ENCODE measurements at places on chromosomes 6 and 20.

GRCh38 chr6:86856937-86857563, 80.3 kb upstream of the HTR1E start:
- DNase-seq = peak; percentile 55

DNA sequence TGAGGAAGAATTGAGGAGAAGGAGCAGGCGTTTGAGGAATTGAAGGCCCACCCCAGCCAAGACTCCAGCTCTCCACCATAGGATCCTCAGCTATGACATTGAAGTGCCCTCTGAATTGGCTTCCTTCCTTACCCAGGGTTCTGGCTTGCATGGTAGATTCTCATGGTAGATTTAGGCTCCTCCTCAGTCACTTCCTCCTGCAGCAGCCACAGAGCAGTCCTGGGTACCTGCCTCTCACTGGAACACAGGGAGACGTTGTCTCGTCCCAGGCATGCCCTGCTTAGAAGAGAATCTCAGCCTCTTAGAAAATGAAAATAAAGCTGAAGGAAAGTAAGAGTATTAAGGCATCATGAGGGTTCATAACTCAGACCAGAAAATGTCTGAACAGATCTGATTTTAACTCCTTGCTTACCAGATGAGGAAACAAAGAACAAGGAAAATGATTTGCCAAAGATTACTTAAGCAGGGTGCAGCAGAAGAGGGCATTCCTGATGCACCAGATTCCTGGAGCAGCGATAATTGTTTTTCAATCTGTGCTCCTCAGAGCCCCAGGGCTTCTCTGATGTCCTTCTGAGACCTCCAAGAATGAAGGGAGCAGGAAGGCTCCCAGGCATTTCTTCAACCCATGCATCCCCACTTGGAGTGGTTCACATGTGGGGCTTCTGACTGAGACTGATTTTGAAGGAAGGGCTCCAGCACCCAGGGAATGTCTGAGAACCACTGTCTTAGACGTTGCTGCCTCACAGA, 219.8 kb downstream of the HIVEP2 start:
- peak; percentile 43 for DNase-seq

- DNase-seq = no peak
Observed at GRCh38 chr20:57212534-57213276, 53.7 kb downstream of the BMP7 start.

GRCh38 chr20:10090588-10091166, 55.9 kb downstream of the ANKEF1 start:
- peak; percentile 51 for DNase-seq

DNA sequence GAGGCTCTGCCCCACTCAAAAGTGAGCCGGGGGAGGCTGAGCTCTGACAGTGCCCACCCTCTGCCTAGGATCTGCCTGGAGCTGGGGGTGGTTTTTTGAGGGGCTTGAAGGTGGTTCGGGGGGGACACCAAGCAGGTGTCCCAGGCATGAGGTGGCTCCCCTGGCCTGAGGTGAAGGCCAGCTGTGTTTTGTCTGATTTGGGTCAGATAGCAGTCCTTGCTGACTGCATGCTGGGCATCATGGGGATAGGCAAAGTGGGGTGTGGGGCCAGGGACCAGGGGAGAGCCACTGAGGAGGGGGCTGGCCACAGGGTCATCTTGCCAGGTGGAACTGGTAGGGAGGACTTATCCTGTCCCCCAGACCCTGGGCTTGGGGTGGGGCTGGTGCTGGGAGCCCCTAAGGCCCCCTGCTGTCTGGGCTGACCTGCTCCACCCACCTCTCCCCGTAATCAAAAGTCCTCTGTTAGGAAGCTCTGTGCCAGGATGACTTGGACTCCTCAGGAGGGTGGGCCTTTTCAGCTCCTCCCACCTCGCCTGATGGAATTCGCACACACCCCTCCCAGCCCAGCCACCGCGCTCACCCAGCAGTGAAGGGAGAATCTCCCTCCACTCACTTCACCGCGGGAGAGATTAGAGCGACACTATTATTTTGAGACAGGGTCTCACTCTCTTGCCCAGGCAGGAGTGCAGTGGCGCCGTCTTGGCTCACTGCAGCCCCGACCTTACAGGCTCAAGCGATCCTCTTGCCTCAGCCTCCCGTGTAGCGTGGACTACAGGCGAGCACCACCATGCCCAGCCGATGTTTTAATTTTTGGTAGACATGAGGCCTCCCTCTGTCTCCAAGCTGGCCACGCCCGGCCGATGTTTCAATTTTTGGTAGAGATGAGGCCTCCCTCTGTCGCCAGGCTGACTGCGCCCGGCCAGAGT, 1.5 kb upstream of the COL9A3 start:
- no peak for DNase-seq

DNA sequence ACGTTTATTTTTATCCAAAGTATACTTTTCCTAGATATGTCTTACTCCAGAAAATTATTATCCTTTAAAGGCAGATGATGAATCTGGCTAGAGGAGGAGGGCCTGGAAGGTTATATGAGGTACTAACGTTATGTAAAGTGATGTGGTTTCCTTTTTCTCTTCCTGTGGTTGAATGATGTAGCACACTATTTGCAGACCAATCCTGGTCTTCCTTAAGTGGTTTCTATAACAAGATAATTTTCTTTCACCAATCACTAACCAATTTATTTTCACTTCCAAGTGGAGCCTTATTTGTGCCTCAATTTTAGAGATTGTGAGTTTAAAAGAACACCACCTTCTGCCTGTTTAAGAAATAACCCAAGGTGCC, 154.6 kb upstream of the SOX4 start:
- peak; percentile 87 for DNase-seq

GRCh38 chr6:139079018-139079417, 50.5 kb downstream of the ABRACL start:
- no peak for DNase-seq

- peak; percentile 39 for DNase-seq
Observed at GRCh38 chr6:156767603-156768467, 9.3 kb upstream of the ARID1B start.

DNA sequence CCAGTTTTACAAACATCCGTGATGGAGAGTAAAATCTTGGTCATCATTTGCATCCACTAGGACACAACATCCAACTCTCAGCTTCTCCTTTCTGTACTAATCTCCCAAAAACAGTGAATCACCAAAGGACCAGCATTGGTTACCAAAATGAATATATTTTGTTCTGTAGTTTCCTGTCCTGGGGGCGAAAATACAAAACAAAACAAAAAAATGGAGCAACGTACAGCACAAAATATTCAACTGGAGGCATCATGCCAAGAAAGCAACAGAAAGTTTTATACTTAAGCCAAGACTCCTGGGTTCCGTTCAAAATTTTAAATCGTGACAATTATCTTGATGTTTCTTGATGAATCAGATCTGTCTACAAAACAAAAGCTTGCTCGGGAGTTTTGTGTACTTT, 126.6 kb upstream of the CCDC28A start:
- no peak for DNase-seq

DNA sequence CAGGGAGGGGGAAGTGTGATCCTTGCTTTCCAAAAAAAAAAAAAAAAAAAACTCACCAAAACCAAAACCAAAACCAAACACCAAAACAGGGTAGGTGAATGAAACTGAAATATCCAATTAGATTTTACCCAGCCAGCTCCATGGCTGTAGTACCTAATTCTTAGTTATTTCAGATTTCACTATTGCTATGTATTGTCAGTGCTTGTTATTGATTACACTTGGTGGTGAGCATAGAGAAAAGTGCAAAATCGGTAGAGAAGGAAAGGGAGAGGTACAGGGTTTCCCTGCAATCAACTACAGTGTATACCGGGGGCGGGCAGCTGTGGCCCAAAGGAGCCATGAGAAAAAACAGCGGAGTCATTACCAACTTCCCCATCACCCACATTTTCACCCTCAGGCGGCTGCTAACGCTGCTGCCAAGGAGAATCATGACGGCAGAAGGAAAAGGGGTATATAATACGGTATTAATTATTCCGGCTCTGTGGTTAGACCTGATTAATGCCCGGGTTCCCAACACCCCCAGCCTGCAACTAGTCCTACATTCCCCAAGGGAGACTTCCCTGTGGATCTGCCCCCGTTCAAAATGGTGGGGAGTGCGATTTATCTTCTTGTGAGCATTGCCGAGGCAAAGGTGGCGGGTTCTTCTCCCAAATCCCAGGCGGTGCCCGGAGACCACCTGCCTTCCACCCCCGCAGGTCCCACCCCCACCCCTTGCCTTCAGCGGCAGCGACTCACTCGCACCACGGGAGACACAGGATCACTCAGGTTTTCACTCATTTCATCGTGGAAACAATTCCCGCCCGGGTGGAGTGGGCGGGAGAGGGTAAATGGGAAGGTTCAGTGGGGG, at the start of gene C6orf62:
Gene C6orf62 (minus strand): TSS at position 30 of the 847 bp plus-strand sequence. CDS start 486 bp downstream, outside the sequence.
- peak; percentile 75 for DNase-seq

DNA sequence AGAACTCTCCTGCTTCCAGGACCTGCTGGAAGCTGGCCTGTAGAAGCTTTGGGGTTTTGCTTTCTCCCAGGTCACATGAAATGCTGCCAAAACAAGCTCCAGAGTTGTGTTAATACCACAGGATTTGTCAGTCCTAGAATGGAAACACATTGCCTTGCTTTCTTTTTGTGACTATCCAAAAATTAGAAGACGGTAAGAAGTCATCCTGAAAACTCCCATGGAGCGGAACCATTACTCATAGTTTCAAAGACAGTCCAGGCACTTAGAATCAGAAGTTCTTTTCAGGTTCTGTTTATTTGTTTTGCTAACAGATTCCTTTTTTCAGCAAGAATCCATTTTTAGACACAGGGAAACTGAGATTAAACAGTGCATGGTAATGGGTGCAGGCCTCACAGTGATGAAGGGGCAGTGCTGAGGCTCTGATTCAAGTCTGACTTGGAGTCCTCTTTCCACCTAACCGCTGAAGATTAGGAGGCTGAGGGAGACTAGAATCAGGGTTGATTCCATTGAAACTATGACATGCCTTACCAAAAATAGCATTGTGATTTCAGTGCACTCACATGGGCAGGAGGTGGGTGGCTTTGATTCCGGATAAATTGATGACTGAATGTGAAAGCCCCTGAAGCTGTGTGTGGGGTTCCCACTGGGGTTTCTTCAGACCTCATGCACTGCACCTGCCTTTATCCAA, 72.2 kb upstream of the NAA20 start:
- no peak for DNase-seq

- no peak for DNase-seq
Observed at GRCh38 chr20:31749223-31749622, 10.1 kb downstream of the TPX2 start.

DNA sequence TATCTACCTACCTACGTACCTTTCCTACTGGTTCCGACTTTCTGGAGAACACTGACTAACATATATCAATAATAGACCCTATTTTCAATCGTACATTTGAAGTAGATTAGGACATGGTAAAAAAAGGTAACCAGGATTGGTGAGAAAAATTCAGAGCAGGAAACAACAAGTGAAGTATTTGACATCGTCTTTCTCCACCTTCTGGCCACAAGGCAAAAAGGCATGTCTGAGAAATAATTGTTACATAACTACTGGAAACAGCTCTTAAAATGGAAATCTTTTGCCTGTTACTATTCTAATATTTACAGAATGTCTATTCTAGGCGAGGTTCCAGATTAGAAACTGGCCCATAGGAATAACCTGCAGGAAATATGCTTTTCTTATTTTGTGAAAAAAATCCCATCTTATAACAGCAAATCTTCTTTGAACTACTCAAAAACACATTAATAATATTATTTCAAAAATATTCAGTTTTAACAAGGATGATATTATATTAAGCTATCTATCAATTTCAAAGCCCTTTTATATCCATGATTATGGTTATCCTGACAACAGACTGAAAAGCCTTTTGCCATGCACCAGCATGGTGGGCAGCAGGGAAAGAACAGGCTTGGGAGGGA, 80.8 kb downstream of the RCAN2 start:
- peak; percentile 48 for DNase-seq

GRCh38 chr6:83735461-83735860, 26.6 kb upstream of the SNAP91 start:
- DNase-seq = no peak

- no peak for DNase-seq
Observed at GRCh38 chr6:14059791-14060436, 57.7 kb upstream of the CD83 start.

- DNase-seq = no peak
Observed at GRCh38 chr6:41256383-41256782, 28.2 kb downstream of the TREML4 start.

- peak; percentile 60 for DNase-seq
Observed at GRCh38 chr20:62303340-62304226, 786 bp downstream of the ADRM1 start.

- no peak for DNase-seq
Observed at GRCh38 chr6:75604294-75604693, 2.6 kb downstream of the SENP6 start.

GRCh38 chr6:12265791-12266190, 24.4 kb upstream of the EDN1 start:
- DNase-seq = peak; percentile 96

DNA sequence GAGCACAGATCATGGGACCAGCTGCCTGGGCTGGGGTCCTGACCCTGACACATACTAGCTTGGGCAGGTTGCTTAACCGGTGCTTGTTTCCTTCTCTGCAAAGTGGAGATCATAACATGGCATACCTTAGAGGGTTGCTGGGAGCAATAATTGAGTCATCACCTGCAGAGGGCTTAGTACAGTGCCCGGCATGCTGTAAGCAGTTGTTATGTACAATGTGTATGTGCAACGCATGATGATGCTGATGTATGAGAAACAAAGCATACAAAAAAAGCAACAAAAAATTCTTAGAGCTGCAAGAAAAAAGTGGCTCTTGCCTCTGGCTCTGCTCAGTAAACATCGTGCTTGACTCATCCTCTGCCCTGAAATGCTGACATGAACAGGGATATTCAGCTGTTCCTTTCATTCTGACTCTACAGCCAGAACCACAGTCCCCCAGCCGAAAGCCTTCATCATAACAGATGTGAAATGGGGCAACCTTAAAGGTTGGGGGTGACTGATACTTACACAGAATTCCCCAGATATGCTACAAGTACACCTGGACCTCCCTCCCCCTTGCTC, 91.7 kb downstream of the CLIC5 start:
- DNase-seq = no peak

DNA sequence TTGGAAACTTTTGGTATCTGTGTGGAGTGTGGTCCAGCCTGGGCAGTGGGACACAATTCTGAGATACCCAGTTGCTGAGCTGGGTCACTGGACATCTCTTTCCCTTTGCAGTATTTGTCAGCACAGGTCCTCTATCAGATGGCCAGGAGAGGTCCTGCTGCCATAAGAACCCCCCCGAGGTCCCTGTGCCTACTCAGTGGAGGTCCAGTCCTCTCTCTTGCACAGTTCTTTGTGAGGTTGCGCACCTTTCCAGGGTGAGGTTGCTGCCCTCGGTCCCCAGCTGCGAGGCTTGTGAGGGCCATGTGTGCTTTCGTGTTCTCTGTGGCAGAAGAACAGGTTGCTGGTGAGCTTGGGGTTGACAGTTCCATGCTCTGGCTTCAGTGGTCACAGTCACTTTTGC, 320.6 kb downstream of the QKI start:
- DNase-seq = no peak

Measured in NB4 (cell line).